ENCODE measurements at places on chromosomes 16 and 17.
A peak's percentile ranks its signal among the peaks of the same experiment; 100 is the strongest.

DNA sequence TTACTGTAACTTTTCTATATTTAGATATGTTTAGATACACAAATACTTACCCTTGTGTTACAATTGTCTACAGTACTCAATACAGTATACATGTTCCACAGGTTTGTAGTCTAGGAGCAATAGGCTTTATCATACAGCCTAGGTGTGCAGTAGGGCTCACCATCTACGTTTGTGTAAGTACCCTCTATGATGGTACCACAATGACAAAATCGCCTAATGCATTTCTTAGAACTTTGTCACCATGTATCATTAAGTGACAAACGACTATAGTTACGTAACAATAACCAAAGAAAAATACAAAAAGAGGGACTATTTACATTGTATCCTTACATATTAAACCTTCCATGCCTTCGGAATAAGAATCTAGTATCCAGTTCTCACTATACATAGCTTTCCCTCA lies 8.0 kb downstream of the STAT5B start:
- DNase-seq: no peak

DNA sequence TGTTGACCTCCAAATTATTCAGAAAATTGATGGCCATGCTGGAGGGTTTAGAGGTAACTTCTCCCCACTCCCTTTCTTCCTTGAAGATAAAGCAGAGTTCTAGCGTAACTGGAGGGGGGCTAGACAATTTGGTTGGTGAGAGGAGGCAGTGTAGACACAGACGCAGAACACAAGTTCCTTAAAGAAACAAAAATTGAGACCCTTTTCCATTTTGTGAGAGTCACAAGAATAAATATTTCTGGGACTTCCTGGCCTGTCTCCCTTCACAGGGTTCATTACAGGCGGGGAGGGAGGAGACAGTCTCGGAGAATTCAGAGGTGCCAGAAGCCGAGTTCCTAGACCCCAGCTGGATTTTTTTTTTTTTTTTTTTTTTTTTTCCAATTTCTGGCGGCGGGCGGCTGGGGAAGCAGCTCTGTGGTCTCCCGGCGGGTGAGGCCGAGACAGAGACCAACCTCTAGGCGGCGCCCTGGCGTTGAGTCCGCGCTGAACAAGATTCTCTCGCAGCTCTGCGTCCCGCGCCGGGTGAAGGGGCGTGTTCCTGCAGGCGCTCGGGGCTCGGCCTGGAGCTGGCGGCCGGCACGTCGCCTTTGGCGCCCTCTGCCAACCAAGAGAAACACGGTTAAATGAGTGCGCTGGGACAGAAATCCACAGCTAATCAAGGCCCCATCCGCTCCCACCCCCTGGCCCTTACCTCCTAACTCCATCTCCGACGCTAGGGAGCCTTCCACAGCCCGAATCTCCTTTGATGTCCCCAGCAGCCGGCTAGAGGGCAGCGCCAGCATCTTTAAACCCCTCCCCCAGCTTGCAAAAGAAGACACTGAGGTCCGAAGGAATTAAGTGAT lies 10.2 kb upstream of the HOXB9 start:
- DNase-seq: peak; percentile 91

GRCh38 chr17:45146890-45147580 lies 1.2 kb upstream of the HEXIM1 start:
- DNase-seq: peak; percentile 90

DNA sequence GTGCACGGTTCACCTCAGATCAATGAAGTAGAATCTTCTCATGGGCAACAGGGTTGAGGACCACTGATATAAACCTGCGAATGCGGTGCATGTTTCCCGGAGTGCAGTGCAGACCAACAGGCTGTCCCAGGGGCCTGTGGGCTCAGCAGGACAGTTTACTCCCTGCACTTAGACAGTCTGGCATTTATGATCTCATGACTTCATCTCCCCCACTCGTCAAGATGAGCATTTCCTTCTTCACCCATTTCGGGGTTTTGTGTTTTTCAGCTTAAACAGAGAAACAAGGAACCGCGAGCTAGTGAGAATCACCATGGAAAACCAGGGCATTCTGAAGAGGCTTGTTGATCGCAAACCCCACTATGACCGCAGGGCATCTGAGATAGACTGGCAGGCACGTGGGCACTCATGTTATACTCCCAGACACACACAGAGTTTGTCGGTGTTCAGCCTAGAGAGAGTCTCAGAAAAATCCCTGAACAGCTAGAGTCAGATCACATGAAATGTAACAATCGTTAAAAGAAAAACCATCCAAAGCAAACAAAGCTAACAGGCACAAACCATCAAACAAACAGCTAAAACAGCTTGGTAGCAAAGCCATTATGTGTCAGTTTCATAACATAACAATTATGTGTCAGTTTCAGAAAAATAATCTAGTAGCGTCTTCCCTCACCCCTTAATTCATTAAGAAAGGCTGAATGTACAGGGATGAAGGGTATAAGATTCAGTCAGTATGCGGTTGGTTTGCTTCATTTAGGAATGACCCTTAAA lies 2.9 kb downstream of the CFAP97D1 start:
- DNase-seq: no peak

DNA sequence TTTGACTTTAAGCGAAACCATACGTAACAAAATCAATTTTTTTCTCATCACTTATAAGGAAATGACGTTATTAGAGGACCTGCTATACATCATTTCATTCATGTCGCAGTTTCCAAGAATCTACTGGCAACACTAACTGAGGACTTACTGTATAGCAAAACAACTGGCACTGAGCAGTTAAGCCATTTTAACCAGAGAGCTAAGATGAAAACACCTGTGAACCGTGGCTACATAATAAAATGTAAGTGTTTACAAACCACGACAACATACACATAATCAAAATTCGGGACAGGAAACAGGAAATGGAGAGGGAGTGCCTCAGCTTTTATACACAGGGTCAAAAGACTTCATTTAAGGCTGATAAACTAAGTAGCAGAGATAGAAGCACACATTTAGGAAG lies 29.5 kb downstream of the METTL16 start:
- DNase-seq: no peak

- DNase-seq: no peak
These were observed 70.7 kb downstream of the CLEC16A start for GRCh38 chr16:11015076-11015475.

Data from AML-193 (cell line).